Stimulated activated CD4-positive, alpha-beta T cell treated with anti-CD3 and anti-CD28 coated beads, Interleukin-1b, Interleukin-23, amount 100 ng/mL, for 4 hours (primary cell): ENCODE measurements at places on chromosomes 5 and 9.

GRCh38 chr9:123460091-123460490 lies 104.1 kb downstream of the CRB2 start:
- DNase-seq: no peak

DNA sequence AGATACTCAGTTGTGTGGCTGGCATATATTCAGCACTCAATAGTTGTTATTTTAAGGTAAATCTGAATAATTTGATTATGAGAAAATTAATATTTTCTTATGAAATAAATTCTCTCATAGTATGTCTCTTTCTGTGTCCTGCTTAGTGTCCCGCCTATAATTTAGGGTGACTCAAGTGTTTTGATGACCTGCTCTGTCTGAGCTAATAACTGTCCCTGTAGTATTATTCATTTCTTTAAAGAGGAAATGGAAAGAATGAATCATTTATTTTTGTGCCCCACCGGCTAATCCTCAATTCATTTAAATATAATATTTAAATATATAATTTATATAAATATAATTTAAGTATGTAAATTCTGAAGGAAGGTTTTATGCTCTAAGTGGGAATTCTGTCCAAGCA lies 4.1 kb downstream of the SLC1A1 start:
- no peak for DNase-seq

GRCh38 chr5:133065471-133065870 lies 13.7 kb downstream of the HSPA4 start:
- no peak for DNase-seq

DNA sequence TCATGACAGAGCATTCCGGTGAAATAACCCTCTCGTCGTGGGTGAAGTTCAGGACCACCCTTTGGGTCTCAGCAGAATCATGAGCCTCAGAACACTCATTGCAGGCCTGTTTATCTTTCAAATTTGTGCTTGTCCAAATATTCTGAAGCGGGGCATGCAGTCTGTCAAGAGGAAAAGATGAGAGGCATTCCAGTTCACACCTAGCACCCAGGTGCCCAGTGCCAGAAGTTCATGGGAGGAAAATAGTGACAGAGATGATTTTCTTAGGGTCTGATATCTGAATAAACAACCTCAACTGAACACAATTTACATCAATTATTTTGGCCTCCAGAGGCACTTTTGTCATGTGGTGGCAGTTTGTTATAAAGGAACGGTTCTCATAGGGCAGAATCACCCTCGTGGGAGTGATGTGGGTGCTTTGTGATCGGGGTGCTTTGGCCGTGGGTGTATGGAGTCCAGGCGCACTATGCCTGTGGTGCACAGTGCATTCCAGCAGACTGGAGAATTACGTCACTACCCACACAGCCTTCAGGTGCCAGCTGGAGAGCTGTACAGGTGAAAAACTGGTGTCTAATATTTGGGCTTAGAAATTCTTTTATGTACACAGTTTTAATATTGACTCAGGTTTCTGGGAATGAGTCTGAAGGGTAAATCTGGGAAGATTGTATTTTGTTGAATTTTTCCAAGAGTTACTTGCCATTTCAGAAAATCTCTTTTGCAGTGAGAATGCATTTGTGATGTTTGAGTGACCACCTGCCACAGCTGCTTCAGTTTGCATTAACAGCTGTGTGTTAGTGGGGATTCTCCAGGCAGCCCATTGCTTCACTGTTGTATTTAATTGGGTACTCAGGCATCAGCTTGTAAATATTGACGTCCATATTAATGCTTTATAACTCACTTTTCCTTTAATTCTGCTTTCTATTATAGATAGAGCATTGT lies 289.3 kb downstream of the FANCC start:
- DNase-seq: no peak
